ENCODE measurements at places on chromosomes 3 and 15.

DNA sequence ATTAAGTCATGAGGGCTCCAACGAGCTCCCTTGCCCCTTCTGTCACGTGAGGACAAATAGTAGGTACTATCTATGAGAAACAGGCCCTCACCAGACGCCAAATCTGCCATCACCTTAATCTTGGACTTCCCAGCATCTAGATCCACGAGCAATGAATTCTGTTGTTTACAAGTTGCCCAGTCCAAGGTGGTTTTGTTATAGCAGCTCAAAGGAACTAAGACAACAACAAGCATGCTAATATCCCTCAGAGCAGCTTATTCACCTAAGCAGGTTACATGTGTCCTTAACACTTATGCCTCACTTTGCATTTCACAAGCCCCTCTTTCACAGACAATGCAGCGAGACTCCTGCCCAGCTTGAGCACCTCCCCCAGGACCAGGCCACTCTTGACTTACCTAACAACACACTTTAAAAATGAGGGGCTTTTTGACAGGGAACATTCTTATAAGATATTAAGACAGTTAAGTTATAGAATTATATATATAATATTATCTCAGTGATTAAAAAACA lies 219.5 kb downstream of the PLCH1 start:
- no peaks in the 10 kb centered on the region for H3K36me3 ChIP-seq
- no peak overlapping the region for H3K27ac ChIP-seq
- DNase-seq, result no peak
- H3K4me1 ChIP-seq, result no peaks in the 10 kb centered on the region

DNA sequence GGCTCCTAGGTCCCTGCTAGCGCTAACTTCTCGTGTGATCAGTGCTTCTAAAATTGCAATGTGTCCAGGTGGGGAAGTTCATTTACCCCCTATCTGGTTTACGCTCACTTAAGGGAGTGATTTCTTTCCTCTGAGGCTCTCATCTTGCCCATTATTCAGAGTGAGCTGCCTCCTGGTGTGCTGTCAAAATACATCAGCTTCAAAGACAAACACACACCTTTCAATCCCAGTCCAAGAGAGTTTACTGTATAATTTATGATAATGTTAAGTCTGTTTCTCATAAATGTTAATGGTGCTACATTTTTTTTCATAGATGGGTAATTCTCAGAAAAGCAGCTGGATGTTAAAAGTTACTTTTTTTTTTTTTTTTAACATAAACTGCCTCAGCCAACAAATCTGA lies 112.3 kb downstream of the RORA start:
- H3K4me1 ChIP-seq, result no peaks in the 10 kb centered on the region
- peaks cover 18% of the 10 kb centered on the region for H3K27me3 ChIP-seq
- no peaks in the 10 kb centered on the region for H3K36me3 ChIP-seq
- no peak overlapping the region for H3K4me3 ChIP-seq

DNA sequence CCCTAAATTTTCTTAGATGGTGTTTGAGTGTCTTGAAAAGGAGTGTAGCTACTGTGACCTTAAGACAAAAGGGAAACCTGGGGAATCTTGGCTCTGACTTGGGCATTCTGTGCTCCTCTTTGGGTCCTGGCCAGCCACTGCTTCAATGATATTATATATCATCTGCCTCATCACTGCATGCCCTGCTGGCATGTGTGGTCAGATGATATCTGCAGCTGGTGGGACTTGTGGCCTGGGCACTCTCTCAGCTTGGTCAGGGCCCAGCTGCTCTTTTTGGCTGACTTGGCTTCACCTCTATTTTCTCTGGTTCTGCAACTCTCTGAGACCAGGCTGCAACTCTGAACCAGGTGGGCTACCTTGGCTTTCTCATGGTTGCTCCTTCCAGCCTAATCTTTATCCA lies 446.1 kb upstream of the RARB start:
- H3K36me3 ChIP-seq, result no peaks in the 10 kb centered on the region
- no peak overlapping the region for H3K27ac ChIP-seq
- no peak for DNase-seq
- no peaks in the 10 kb centered on the region for H3K4me1 ChIP-seq

DNA sequence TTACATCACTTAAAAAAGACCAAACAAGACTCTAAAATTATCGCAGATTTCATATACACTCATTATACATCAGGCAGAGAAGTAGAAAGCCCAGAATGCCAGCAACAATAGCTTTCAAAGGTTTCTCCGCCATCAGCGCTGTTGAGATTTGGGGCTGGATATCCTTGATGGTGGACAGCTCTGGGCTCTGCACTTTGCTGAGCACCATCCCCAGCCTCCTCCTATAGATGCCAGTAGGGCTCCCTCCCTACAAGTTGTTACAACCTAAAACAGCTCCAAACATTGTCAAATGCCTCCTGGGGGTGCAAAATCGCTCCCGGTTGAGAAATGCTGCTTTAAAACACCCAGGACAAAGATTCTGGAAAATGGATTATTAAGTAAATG lies 73.5 kb downstream of the ATP10A start:
- no peak for DNase-seq
- no peak overlapping the region for H3K27ac ChIP-seq
- no peaks in the 10 kb centered on the region for H3K27me3 ChIP-seq

DNA sequence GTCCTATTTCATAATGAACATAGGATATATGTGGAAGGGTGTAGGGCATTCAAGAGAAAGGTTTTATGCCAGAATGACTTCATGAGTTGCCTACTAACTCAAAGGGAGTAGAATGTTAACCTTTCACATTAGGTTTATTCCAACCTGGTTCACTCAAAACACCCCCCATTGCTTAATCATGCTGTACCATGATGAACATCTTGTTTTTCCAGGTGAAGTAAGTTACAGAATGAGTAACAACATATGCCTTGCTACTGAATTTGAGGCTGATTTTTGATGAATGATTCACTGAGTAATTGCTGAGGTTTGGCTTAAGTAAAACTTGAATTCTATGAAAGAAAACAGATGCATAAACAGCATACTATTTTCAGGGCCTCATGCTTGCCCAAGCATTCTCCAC lies 5.9 kb upstream of the CLDN16 start:
- H3K27ac ChIP-seq, result no peak overlapping the region
- H3K4me3 ChIP-seq, result peak overlapping the region; percentile 18
- H3K36me3 ChIP-seq, result no peaks in the 10 kb centered on the region
- peaks cover 15% of the 10 kb centered on the region for H3K4me1 ChIP-seq
- peak; percentile 6 for DNase-seq
- peaks cover 16% of the 10 kb centered on the region for H3K27me3 ChIP-seq

DNA sequence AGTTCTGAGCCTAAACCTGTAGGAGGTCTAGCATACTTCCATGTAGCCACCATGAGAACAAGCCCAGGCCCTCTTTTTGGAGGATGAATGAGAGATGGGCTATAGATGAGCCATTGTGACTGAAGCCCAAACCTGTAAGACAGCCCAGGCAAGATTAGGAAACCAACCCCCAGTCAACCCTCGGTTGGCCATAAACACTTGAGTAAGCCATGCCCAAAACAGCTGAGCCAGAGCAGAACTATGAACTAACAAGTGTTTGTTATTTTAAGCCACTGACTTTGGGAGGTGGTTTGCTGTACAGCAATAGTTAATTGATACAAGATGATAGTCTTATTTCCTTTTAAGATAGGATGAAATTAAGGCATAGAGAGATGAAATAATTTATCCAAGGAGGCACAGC lies 12.4 kb upstream of the CPNE4 start:
- no peak overlapping the region for H3K27ac ChIP-seq
- H3K4me3 ChIP-seq, result no peak overlapping the region
- no peaks in the 10 kb centered on the region for H3K36me3 ChIP-seq
- H3K4me1 ChIP-seq, result no peaks in the 10 kb centered on the region

GRCh38 chr3:4546346-4547178 lies 53.4 kb downstream of the ITPR1 start:
- no peaks in the 10 kb centered on the region for H3K36me3 ChIP-seq
- no peaks in the 10 kb centered on the region for H3K27me3 ChIP-seq
- no peak for DNase-seq
- H3K4me1 ChIP-seq, result no peaks in the 10 kb centered on the region

GRCh38 chr3:185715091-185715490 lies 109.8 kb downstream of the IGF2BP2 start:
- H3K4me1 ChIP-seq, result no peaks in the 10 kb centered on the region
- no peaks in the 10 kb centered on the region for H3K36me3 ChIP-seq
